Stimulated activated CD4-positive, alpha-beta T cell treated with anti-CD3 and anti-CD28 coated beads, Interleukin-2, amount 100 ng/mL, for 48 hours (primary cell): ENCODE measurements at places on chromosomes 12 and 14.

DNA sequence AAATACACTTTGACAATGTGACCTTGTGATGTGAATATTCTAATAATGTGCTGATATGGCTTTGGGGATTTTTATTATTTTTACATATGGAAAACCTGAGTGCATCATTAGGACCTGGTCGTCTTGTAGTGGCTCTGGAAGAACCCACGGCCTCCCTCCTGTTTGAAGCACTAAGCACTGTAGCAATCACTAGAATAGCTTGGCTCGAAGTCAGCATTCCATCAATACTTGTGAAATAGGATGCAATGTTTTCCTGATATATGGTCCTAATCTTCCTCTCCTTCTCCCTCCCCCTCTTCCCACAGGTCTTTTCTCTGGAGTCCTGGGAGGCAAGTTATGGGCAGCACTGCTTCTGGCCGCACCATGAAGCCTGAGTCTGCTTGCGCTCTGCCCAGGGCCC, 71.9 kb downstream of the NRXN3 start:
- DNase-seq: no peak

DNA sequence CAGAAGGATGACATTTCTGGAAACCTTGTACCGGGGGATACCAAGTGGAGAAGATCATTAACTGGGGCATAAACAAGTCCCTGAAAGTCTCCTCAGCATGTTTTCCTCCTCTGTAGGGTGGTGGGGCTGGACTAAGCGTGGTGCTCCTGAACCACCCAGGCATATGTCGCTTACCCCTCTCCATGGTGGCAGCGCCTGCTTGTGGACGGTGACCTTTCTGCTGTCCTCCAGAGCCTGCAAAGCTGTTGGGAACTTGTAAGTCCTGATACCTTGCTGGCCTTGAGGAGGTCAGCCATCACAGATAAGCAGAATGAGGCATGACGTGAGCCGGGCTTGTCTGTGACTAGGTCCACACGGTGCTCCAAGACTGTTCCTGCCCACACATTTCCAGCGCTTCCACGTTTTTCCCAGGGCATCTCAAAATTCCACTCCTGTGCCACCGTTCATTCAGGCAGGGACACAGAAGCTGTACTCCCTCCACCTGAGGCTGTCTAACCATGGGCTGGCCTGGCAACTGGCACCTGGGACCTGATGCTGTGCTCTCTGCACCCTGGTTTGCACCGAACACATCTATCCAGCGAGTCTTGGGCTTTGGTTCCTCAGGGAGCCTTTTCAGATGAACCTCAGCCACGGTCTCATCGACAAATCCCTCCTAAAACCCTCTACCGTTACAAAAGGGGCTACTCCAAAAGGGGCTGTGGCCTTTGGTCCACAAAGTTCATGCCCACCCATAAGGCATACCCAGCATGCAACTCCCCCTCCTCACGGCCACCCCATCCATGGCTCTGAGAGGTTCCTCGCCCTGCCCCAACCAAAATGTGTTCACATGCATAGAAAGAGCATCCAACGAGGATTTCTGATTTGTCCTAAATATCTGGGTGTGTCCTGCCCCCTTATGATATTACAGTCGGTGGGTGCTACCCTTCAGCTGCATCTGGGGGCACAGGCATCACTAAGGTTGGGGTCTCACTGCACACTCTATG, 199.6 kb upstream of the DIO3 start:
- DNase-seq: no peak

DNA sequence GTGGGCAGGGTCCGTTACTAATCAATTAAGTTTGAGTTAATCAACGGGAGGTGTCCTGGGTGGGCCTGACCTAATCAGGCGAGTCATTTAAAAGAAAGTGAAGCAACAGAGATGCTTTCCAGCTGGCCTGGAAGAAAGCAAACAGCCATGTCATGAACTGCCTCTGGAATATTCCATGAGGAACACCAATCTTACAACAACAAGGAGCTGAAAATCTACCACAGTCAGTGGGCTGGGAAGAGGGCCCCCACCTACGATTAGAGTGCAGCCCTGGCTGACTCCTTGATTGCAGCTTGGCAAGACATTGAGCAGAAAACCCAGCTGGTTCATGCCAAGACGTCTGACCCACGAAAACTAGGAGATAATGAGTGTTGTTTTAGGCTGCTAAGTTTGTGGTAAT, 56.2 kb downstream of the SSPN start:
- no peak for DNase-seq

GRCh38 chr12:53123578-53124351, 20.5 kb downstream of the SOAT2 start:
- DNase-seq: no peak

DNA sequence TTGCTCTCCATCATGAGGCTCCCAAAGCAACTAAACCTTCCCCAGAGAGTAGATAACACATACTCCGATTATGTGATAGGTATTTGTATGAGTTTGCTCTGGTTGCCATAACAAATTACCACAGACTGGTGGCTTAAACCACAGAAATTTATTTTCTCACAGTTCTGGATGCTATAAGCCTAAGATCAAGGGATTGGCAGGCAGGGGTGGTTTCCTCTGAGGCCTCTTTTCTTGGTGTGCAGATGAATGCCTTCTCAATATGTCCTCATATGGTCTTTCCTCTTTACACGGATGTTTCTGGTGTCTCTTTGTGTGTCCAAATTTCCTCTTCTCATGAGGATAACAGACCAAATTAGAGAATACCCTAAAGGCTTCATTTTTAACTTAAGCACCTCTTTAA, 285.8 kb upstream of the GRIP1 start:
- DNase-seq: no peak

- DNase-seq: no peak
Observed at GRCh38 chr12:98090731-98091130, 424.7 kb upstream of the TMPO start.
